ENCODE measurements at places on chromosomes 6 and 20.

GRCh38 chr6:90146921-90147649 lies 149.6 kb downstream of the BACH2 start:
- no peak for DNase-seq

GRCh38 chr20:22465622-22466446 lies 118.5 kb downstream of the FOXA2 start:
- no peak for DNase-seq

- DNase-seq, result peak; percentile 47
Measured at GRCh38 chr6:126040826-126041225, 54.5 kb downstream of the TRMT11 start.

- DNase-seq, result no peak
Measured at GRCh38 chr20:48191200-48191599, 405.9 kb upstream of the SULF2 start.
